Activated CD8-positive, alpha-beta memory T cell treated with anti-CD3 and anti-CD28 coated beads, Interleukin-2, amount 50 U/mL, for 48 hours (primary cell): ENCODE measurements at places on chromosomes 5 and 9.

GRCh38 chr5:153626836-153627235 is 136.4 kb downstream of the GRIA1 start:
- DNase-seq, result no peak

- no peak for DNase-seq
These were observed 689 bp downstream of the AK3 start for GRCh38 chr9:4740388-4740637.

GRCh38 chr5:141094481-141095262 is at the start of gene PCDHB2:
TSS of gene PCDHB2 (plus strand) at chr5:141094615. CDS start at chr5:141094791, 176 bp downstream.
- no peak for DNase-seq

DNA sequence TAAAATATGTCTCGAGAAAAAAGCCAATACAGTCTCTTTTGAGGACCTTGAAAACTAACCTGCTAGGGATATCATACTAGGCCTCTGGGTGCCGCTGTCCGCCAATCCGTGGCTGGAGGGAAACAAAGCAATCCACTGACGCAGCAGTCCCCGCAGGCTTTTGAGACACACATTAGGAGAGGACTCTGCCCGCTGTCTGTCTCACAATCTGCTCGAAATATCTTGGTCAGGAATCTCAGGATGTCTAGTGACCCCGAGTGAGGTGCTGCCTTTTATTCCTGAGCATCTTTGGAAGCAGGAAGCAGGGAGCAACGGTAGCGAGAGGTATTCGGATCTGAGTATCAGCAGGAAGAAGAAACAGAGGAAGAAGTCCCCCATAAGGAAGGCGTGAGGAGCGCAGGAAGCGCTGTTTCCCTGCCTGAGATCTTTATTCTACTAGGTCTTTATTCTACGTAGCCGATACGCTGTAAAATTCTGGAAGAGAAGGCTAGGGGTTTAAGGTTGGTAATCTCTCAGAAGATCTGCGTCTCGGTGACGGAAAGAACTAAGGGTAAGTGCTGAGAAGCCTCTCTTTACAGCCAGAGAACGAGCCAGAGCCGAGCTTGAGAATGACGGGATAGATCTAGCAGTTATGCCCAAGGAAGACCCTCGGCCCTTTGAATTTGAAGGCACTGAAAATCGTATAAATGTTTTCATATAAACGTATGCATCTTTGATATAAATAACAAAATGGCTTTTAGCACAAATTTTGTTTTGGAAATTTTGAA is 4.0 kb upstream of the PCDHGA1 start:
- DNase-seq, result peak; percentile 68

GRCh38 chr5:117488976-117489500 is 914.4 kb upstream of the SEMA6A start:
- no peak for DNase-seq

GRCh38 chr9:37730839-37731238 is 22.8 kb upstream of the TRMT10B start:
- DNase-seq, result no peak

DNA sequence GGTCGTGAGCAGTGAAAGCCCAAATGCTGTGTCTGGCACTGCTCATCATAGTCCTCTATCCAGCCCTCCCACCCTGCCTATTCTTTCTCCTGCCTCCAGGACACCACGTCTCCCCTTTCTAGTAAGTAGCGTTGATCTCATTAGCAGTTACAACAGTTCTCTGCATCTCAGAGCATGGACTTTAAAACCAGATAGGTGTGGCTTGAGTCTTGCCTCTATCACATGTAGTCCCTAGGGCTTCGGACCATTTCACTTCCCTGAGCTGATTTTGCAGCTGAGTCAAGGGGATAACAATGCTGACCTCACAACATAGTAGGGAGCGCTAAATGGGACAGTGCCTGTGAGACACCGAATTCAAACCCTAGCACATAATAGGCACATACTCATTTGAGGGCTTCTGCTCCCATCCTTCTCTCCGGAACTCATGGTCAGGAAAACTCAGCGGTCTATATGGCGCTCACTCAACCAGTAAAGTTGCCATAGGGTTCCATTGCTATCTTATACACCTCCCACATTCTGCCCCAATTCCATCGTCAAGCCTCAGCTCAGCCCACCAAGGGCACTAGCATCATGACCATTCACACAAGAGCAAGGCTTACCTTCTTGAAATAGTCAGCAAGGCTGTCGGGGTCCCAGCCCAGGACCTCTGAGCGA is 515 bp downstream of the LCP2 start:
- DNase-seq, result no peak

DNA sequence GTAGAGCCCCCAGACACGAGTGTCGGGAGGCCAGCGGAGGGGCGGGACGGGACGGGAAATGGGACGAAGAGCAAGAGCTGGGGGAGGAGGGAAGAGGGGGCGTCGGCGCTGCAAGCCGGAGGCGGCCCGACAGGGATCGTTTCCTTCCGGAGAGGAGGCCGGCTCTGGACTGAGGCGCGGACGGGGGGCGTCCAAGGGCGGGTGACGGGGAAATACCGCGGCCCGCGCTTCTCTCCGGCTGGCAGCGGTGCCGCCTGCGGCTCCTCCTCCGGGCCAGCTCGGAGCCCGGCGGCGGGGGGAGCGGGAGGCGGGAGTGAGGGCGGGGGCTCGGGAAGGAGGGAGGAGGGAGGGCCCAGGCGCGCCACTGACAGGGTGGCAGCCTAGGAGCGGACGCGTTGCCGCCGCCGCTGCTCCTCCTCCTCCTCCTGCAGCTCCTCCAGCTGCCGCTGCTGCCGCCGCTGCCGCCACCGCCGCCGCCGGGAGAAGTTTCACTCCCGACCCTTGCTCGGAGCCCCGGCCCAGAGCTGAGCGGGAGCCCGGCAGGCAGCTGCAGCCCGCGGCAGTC is at the start of gene CHSY3:
CHSY3 (plus strand) TSS at position 364 of the 565 bp plus-strand sequence.
- peak; percentile 69 for DNase-seq

DNA sequence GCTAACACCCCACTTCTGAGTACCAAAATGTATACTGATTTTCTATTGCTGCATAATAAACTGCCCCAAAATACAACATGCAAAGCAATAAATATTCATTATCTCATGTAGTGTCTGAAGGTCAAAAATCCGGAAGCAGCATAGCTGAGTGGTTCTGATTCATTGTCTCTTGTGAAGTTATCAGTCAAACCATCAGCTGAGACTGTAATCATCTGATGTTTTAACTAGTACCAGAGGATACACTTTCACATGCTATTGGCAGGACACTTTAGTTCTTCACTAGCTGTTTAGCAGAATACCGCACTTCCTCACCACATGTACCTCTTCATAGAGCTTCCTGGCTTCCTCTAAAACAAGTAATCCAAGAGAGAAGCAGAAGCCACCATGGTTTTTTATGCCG is 12.7 kb upstream of the TMEM161B start:
- no peak for DNase-seq
